SHP77 (cell line): ENCODE measurements at places on chromosomes 3 and 15.

DNA sequence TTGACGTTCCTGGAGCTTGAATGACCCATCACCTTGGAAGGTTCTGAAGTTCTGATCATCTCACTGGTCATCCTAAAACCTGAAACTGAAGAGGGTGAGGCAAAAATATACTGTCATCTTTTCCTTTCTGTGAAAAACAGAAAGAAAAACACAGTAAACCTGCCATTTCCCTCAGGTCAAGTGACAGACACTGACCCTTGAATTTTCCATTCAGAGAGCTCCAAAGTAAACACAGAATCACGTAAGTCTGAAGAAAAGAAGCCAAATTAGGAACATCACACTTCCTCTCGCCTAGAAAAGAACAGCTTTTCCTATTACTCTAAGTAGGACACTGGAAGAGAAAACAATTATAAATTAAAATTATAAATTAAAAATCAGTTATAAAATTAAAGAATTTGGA, 78.7 kb upstream of the TGFBR2 start:
- peak; percentile 8 for DNase-seq

GRCh38 chr3:190575437-190576185, 61.7 kb downstream of the IL1RAP start:
- no peak for DNase-seq

DNA sequence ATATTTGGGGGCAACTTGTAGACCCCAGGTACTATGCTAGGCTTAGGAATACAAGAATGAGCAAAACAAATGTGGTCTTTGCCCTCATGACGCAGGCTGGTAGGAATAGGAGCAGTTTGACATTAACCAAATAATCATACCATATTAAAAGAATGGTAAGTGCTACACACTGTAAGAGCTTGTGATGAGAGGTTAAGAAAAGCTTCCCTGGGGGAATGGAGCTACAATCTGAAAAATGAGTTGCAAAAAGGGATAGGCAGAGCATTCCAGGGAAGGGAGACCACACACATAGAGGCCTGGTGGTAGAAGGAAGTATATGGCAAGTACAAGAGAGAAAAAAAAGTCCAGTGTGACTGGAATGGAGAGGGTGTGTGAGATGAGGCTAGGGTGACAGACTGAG, 37.3 kb downstream of the TMOD3 start:
- no peak for DNase-seq

- no peak for DNase-seq
These were observed 355.0 kb upstream of the SEMA6D start for GRCh38 chr15:47362118-47362905.

- DNase-seq = no peak
These were observed 167.4 kb upstream of the CTDSPL start for GRCh38 chr3:37694284-37694675.

DNA sequence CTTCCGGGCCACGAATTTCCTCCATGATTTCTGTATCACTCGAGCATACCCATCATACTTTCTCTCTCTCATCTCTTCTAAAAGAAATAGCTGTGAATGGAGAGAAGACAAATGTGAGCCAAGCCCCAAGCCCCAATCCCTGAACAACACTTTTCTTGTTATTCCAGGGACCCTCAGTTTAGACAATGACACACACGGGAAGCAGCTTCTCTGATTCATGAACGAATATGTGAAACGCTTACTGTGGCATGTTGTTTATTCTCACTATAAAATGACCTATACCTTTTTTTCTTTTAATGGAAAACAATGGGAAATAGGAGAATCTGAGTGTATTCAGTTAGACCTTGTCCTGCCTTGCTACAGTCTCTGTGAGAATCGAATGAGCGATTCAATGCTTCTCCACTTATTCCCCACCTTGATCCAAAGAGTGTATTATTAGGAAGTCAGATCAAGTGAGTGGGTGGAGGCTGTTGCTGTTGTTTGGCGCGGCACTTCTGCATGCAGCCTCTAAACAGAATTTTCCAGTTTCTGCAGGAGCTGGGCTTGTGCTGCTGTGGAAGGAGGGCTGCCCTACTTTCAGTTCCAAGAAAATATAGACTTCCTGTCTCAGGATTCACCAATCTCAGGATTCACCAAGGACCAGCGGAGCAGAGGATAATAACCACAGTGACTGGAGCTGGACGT, 32.4 kb upstream of the LDHAL6B start:
- DNase-seq = no peak

DNA sequence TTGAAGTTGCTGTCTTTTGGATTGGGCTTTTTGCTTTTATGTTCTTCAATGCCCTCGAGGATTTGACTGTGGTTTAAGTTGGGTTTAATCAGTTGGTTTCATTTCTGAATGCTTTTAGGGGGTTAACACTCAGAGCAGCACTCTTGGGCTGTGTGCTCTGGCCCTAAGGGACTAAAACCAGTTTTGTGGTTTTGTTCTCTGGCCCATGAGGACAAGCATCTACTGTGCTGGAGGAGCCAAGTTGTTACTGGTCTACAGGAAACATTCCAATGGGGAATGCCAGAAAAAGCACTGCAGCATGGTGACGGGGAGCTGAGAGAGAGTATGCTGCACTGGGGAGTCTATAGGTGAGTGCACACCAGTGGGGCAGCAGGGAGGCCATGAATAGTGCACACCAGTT, 596.9 kb downstream of the ZBBX start:
- no peak for DNase-seq

DNA sequence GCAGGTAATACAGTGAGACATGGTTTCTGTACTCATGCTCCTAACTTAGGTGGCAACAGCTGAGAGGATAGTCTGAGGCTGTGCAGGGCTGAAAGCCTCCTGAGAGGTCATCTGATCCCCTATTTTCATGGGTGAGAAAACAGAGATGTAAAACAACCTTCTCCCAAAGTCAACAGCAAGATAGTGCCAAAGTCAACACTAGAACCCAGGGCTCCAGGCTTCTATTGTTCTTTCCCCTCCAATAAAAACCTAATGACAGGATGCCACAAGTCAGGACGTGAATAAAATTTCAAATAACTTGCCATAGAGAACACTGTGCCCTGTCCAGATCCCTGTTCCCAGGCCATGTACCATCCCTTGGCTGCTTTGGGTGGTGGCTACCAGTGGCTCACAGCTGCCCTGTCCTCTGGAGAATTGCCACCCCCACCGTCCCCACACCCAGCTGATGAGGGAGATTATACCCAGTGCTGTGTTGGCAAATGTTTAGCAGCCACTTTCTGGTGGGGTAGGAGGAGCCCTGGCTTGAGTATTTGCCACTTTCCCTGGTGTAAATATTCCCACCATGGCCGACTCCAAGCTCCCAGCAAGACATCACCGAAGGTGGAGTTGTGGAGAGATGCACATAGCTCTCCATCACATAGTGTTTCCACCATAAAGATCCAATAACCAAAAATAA, 54.8 kb downstream of the SRGAP3 start:
- peak; percentile 97 for DNase-seq

DNA sequence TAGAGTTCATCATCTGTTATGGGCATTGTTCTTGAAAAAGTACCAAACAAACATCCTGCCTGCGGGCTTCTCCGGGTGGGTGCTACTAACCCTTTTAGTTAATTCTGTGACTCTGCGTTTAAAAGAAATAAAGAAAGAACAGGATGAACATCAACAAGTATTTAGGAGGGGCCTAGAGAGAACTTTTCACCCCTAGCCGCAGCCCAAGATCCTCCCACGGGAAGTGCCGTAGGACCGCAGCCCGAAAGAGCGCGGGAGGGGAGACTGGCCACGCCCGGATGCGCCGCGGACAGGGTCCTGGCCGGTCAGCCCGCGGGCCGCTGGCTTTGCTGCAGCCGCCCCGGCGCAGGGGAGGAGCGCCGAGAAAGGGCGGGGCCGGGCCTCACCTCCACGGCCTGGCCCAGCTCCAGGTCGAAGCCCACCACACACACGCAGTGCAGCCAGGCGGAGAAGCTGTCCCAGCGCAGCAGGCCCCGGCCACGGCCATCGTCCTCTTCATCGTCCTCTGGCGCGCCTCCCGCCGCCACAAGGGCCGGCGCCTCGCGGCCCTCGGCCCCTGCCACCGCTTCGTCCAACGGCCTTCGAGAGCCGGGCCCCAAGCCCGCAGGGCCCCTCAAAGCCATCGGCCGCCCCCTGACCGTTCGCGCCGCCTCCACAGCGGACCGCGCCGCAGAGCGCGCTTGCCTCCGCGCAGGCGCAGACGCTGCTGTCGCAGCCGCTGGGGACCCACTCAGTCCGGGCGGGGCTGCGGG, at the start of gene DENND6A:
Gene DENND6A (minus strand): TSS at position 682 of the 752 bp plus-strand sequence. CDS start 59 bp downstream, at position 623.
- peak; percentile 78 for DNase-seq

DNA sequence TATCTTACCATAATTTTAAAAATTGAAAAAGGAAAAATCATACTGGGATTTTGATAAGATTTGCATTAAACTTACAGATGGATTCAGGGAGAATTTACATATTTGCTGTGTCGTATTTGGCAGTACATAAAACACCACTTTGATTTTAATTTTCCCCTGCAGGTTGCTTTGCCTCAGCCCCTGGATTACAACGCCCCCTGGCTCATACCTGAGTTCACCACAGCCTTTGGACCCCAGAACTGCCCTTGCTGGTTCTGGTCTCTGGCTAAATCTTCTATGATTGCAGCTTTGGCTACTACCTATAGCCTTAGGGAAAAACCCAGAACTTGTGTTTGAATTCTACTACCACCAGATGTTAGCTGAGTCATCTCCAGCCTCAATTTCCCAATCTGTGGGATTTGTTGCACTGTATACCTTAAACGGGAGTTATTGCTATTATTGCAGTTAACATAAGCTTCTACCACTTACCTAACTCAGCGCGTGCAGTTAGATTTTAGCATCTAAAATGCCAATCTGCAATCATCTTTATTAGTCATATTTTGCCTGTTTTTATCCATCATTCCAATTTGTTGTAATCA, 315.7 kb upstream of the GADL1 start:
- DNase-seq = no peak

- no peak for DNase-seq
These were observed 9.2 kb upstream of the TMEM212 start for GRCh38 chr3:171833789-171834460.

DNA sequence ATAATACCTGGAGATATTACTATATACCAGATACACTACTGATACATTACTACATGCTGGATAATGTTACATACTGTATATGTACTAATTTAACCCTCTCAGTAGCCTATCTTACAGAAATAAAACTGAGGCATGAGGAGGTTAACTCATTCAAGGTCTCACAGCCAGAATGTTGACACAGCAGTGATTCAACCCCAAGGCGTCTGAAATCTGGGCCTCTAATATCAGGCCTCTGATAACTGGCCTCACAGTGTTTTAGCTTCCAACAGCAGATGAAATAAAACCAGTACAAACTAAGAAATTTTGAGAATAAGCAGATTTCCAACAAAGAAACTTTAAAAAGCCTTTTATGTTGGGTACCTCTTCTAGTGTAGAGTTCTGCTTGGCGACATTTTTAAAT, 23.4 kb downstream of the DZIP1L start:
- DNase-seq = no peak

DNA sequence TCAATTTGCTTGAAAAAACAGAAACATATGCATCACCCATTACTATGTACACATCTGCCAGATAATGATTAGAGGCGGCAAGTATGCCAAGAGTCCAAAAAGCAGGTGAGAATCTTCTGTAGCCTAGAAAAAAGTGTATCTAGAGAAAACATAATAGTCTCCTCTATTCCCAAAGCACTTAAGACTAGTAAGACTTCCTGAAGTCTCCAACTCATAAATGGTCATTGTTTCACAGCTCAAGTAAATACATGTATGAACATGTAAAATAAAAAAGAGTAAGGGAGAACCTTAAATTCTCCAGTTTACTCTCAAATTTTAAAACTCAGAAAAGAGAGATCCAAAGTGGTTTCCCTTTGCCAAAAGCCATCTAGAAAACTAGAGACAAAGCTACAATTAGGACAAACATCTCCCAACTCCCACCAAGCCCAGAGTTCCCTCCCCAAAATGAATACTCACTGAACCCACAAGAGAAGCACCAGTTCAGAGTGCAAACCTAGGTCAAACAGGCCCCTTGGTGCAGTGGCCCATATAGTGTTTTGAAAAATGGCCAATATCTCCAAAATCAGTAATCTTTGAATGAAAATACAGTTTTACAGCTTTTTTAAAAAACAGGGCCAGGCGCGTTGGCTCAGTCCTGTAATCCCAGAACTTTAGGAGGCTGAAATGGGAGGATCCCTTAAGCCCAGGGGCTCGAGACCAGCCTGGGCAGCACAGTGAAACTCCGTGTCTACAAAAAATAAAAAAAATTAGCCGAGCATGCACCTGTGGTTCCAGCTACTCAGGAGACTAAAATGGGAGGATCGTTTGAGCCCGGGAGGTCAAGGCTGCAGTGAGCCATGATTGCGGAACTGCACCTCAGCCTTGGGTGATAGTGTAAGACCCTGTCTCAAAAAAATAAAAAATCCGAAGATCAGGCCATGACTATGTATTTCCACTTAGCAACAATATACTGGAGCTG, 11.0 kb upstream of the MAP4 start:
- DNase-seq = no peak

DNA sequence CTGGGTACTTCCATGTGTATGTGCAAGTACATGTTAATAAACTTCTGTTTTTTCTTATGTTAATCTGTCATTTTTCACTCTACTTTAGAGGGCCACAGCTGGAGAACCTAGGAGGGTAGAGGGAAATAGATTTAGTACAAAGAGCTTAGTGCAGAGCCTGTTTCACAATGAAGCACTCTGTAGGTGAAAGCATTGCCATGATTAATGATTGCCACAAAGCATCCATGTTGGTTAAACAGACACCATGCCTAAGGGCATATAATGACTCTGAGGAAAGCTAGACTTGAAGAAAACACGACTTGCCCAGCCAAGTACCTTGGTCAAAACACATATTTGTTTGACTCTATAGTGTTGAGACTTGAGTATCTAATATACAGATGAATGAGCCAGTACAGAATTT, 338.4 kb downstream of the FHIT start:
- no peak for DNase-seq

GRCh38 chr15:42672444-42672843, 64.5 kb downstream of the CDAN1 start:
- DNase-seq = no peak

- DNase-seq = no peak
These were observed 18.3 kb downstream of the PPARG start for GRCh38 chr3:12307136-12307535.

- no peak for DNase-seq
These were observed 1021.0 kb downstream of the EPHA3 start for GRCh38 chr3:90128391-90128790.

DNA sequence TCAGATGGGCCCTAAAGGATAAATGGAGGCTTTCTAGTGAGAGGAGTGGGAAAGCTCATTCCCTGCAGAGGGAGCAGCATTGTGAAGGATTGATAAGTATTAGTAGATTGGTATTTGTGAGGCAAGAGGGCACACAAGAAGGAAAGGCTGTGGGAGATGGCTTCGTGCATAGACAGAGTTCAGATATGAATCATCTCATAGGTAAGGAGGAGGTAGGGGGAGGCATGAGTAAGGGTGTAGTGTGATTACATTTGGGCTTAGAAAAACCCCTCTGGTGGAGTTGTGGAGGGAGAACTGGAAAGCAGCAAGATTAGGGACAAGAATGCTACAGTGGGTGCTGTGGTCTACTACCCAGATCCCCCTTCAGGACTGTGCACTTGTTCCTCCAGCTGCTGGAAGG, 29.6 kb downstream of the ONECUT1 start:
- no peak for DNase-seq

GRCh38 chr3:139657936-139658335, 19.8 kb downstream of the NMNAT3 start:
- DNase-seq = no peak

- no peak for DNase-seq
These were observed 154.3 kb upstream of the TRIM42 start for GRCh38 chr3:140523600-140523999.
